ENCODE measurements at places on chromosomes 11 and 22. TPM values are rescaled to one million over a fixed set of nuclear protein-coding genes. Genes with fewer than 3 reads are reported as not detected.

Gene HPX
- total RNA-seq, result 1.3 TPM

DNA sequence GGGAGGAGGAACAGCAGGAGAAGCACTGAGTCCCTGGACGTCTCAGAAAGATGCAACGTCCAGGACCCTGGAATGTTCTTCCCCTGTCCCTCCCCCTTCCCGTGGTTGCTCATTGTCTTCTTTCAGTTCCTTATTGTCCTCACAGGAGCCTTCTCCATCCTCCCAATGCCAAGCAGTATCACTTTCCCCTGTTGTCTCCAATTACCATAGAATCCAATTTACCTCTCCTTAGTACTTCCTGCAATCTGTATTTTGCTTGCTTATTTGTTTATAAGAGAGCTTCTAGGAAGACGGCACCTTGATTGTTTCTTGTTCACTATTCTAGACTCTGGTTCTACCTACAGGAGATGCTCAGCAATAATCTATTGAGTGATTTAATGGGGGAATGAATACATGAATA lies 1273.7 kb downstream of the LRRC4C start:
- no peak for DNase-seq

Gene CCDC73
- not detected for total RNA-seq

Gene TP53I11
- 15.7 TPM for total RNA-seq

Gene GPR83
- 0.20 TPM for total RNA-seq

Gene CCDC81
- 0.43 TPM for total RNA-seq

Gene OR51Q1
- total RNA-seq, result not detected

DNA sequence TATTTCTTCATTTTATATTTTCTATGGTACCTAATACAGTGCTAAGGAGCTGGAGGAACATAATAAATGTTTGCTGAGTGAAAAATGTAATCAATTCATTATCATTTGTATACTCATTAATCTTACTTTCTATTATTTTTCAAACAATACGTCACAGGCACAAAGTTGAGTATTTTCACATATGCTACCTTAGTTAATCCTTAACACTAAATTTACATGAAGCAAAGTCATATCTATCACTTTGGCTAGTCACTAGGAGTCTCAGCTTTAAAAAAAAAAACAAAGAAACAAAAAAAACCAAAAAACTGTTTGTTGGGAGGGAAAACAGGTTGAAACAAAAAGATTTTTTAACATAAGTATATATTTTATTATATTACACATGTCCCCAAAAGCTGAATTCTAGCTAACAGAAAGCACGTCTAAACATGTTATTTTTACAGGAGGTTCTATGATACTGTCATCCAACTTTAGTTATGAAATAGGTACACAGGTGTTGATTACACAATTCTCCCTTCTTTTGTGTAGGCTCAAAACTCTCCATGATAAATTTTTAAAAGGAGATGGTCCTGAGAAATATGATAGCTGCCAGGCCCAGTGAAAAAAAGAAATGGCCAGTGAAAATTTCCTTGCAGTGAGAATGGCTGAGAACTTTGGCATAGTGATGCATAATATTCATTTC lies 14.3 kb downstream of the HPS5 start:
- DNase-seq, result no peak

DNA sequence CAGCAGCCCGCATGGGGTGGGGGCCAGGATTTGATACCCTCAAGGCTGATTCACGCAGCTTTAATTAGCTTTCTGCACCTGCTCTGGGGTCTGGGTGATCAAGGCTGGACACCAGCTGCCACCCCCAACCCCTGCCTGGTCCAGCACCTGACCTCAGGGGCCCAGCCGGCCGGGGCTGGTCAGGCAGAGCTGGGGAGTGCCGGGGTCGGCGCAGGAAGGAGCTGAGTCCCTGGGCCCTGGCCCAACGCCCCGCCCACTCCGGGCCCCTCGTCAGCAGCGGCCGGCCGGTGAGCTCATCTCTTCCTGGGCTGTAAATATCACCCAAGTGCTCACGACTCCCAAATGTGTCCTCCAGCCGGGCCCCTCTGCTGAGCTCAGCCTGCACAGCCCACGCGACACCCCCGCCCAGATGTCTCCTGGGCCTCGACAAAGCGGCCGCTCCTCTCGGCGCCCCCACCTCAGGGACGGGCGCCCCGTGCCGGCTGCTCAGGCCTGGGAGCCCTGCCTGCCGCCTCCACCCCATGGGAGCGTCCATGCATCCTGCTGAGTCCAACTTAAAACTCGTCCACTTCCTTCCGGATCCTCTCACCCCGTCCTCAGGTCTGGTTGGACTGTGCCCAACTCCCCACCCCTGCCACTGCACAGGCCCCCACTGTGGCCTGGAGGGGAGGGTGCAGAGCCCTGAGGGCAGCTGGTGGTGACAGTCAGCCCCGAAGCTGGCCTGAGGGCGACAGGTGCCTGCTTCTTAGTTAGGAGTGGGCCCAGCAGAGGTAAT lies 29.0 kb downstream of the RTN4R start:
- DNase-seq, result peak; percentile 62

- no peak for DNase-seq
These were observed 250.0 kb downstream of the DYNC2H1 start for GRCh38 chr11:103359216-103359615.

DNA sequence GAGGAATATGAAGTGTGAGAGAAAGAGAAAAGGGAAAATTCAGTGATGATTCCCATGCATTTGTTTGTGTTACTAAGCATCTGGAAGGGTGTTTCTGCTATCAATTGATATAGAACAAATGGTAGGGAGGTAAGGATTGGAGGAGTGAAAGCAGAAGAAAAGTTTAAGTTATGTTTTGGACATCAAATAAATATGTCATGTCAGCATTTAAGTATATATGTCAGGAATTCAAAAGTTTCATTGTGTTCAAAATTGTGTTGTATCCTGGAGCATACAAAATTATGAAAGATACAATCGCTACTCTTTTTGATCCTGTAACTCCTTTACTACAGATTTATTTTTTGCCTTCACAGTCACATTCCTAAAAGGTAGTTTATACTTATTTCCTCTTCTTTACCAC lies 885.8 kb downstream of the KCNA4 start:
- DNase-seq, result no peak

Gene PHF5A
- total RNA-seq, result 51.0 TPM

GRCh38 chr11:94790661-94791180 lies 22.6 kb downstream of the AMOTL1 start:
- no peak for DNase-seq

GRCh38 chr11:123303924-123304323 lies 108.9 kb upstream of the CLMP start:
- no peak for DNase-seq

DNA sequence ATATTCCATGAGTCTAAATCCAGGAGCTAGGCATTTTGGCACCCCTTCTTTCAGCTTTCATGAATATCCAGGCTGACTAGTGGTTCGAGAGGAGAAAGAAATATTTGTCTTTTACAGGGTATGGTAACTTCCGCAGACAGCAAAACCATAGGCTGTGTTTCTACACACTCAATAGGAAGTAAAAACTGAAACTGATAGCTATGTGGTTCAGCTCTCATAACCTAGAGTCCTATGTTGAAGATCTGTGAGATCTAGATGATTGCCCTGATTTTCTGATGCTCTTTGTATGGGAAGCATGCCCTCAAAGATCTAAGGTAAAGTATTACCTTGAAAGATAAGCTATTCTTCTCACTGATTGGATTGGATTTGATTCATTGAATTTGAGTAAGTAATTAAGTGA lies 118.3 kb downstream of the CD44 start:
- no peak for DNase-seq

- DNase-seq, result peak; percentile 86
These were observed 89.8 kb downstream of the RPS6KA4 start for GRCh38 chr11:64448599-64449380.

DNA sequence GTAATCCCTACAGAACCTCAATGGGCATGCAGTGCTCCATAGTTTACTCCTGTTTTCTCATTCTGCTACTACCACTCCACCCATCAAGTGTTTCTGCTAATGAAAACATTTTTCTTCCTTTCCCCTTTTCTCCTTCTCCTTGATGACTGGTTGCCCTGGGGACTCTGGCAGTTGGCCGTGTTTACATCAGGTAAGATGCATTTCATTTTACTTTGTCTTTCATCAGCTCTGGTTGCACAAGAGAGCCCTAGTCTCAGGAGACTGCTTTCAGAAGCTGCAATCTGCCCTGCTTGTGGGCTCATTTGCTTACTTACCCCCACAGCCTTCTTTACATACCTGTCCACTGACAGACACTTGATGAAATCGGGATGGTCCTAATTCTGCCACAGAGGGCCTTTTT lies 19.6 kb upstream of the LIMK2 start:
- DNase-seq, result no peak

Gene SMC1B
- 2.5 TPM for total RNA-seq

- no peak for DNase-seq
These were observed 408.9 kb upstream of the CCDC90B start for GRCh38 chr11:83695046-83695445.

Gene DDIAS
- total RNA-seq, result 10.6 TPM

Gene RCE1
- 27.2 TPM for total RNA-seq

DNA sequence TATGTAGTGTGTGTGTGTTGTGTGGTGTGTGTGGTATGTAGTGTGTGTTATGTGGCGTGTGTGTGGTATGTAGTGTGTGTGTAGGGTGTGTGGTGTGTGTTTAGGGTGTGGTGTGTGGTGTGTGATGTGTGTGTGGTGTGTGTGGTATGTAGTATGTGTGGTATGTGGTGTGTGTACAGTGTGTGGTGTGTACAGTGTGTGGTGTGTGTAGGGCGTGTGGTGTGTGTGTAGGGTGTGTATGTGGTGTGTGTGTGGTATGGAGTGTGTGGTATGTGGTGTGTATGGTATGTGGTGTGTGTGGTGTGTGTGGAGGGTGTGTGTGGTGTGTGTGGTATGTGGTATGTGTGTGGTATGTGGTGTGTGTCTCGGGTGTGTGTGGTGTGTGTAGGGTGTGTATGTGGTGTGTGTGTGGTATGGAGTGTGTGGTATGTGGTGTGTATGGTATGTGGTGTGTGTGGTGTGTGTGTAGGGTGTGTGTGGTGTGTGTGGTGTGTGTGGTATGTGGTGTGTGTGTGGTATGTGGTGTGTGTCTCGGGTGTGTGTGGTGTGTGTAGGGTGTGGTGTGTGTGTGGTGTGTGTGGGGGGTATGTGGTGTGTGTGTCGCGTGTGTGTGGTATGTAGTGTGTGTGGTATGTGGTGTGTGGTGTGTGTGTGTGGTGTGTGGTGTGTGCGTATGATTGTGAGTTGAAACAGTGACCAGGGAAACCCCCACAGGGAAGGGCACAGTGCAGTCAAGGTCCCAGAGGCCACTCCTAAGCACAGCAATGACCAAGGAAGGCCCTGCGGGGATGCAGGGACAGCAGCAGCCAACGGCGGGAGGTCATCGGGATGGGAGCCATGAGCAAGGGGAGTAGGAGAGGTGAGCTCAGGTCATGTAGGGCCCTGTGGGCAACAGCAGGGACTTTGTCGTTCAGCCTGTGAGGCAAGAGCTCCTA lies 2.9 kb upstream of the PPP6R2 start:
- peak; percentile 51 for DNase-seq

GRCh38 chr22:27816552-27816951 lies 15.0 kb upstream of the MN1 start:
- no peak for DNase-seq

Gene NXPE1
- not detected for total RNA-seq

GRCh38 chr11:70643642-70644041 lies 245.3 kb downstream of the CTTN start:
- no peak for DNase-seq

DNA sequence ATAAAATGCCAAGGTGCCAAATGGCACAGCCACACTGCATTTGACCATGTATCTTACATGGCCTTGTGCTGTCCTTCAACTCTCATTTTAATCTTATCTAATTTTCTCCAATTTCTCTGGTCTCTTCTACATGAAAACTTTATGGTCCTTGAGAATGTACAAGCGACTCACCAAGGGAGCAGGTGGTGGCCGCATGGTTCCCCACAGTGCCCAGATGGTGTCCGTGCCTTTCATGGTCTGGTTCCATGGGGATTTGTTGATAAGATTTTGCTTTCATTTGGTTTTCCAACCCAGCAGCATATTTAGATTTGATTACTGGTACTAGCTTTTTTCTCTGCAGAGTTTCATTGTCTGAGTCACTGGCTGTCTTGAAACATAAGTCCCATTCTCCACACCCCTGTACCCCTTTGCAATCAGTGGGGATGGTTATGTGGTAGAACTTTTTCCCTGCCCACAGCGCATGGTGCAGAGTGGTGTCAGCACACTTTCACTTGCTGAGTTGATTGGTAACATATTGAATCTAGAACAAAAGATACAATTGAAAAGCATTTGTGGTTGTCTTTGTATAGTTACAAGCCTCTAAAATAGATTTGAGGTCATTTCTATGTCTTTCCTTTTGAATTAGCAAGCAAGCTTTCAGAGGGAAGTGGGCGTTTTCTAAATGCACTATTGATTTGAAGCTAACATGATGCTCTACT lies 24.1 kb downstream of the ZNRF3 start:
- DNase-seq, result no peak

DNA sequence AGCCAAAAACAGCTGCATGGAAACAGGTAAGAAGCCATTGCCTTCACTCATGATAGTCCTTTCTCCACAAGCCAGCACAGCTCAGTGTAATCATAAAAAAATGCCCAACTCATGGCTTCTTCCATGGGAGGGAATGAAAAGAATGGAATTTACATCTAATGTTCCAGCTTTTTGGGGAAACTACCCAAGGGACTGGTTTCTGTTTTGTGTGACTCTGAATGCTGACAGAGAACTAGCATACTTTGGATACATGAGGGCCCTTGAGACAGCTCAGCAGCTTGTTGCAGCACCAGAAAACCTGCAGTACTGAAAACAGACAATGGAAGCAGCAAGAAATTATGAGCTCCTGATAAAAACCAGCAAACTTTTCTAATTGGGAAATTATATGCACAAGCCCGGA lies 24.2 kb upstream of the HORMAD2 start:
- no peak for DNase-seq

DNA sequence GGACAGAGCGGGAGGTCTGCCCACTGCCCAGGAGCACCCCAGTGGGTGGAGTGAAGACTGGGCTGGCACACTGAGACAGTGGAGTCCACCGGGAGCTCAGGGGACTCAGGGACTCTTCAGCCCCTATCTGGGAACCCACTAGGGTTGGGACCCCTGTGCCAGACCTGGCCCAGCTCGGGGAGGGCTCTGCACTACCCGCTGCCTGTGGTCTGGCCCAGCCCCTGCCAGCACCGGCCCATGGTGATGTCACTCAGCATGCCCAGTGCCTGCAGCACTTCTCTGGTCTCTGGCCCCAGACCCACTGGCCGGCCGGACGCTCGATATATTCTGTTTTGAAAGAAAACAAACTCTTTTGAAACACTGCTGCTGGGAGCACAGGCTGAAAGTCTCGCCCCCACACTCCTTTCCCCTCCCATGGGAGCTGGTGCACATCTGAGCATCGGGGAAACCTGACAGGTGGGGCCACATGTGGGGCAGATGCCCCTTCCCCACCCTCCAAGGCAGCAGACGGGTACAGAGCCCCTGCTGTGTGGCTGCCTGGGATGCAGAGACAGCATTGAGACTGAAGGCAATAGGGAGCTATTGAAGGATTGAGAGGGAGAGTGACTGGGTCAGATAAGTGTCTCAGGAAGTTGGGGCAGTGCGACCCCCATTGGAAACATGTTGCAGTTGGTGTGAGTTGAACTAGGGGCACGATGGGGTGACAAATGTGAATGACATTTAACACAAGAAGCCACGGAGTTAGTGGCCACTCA lies 62.9 kb downstream of the MYEOV start:
- DNase-seq, result no peak

GRCh38 chr22:27107824-27108223 lies 450.4 kb downstream of the MIAT start:
- no peak for DNase-seq

GRCh38 chr11:103888541-103888951 lies 147.9 kb upstream of the DDI1 start:
- DNase-seq, result no peak

Gene SPDYC
- total RNA-seq, result not detected

GRCh38 chr11:72718101-72718501 lies 34.1 kb downstream of the ARAP1 start:
- no peak for DNase-seq

GRCh38 chr11:59226396-59226795 lies 13.7 kb upstream of the MPEG1 start:
- DNase-seq, result no peak
